Thymus (tissue), 14 donors: ENCODE measurements at places on chromosomes 16 and 17. TPM values are rescaled to one million over a fixed set of nuclear protein-coding genes. Genes with fewer than 3 reads are reported as not detected.

- no peak overlapping the region for H3K27ac ChIP-seq
- H3K36me3 ChIP-seq: no peaks in the 10 kb centered on the region
- no peaks in the 10 kb centered on the region for H3K4me1 ChIP-seq
- DNase-seq: no peak
- no peak overlapping the region for H3K4me3 ChIP-seq
- no peaks in the 10 kb centered on the region for H3K27me3 ChIP-seq
Observed at GRCh38 chr16:59886021-59886420, 1151.9 kb upstream of the GOT2 start.

DNA sequence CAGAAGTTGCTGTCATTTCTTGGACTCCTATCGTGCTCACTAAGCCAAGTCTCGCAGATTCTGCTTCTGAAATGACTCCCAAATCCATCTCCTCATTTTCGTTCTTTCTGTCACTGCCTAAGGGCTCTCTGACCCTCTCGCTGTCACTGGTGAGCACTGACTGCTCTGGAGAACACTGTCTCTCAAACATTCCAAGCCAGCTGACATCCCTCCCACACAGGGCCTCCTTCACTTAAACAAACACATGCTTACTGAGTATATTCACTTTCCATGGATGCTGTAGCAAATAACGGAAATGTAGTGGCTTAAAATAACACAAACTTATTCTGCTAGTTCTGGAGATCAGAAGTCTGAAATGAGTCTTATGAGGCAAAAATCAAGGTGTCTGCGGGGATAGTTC, 18.8 kb downstream of the CACNG1 start:
- H3K27me3 ChIP-seq: no peaks in the 10 kb centered on the region
- no peak for DNase-seq

- H3K27ac ChIP-seq: no peak overlapping the region
- no peak overlapping the region for H3K4me3 ChIP-seq
- no peaks in the 10 kb centered on the region for H3K27me3 ChIP-seq
- no peak for DNase-seq
- no peaks in the 10 kb centered on the region for H3K36me3 ChIP-seq
Observed at GRCh38 chr17:68682903-68683302, 81.7 kb upstream of the FAM20A start.

DNA sequence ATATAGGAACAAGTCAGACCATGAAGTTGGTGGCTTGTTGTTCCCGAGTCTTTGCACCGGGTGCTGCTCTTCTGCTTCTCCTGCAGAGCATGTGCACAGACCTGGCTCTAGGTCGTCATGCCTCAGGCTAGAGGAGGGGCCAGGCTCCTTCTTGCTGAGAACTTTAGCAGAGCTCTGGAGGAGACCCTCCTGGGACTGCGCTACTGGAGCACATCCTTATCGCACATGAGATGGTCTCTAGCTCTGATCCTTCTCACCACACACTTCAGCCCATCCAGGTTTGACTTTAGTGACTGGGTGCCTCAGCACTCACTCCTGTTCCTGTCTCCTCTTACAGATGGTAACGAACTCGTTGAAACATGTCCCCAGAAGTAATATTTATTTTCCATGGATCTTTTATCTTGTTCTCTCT, 14.9 kb downstream of the FOXK2 start:
- H3K4me1 ChIP-seq: peaks cover 4% of the 10 kb centered on the region
- peaks cover 7% of the 10 kb centered on the region for H3K36me3 ChIP-seq
- H3K27ac ChIP-seq: no peak overlapping the region
- no peak for DNase-seq
- H3K4me3 ChIP-seq: no peak overlapping the region

ACACA gene
- total RNA-seq: 12.9 TPM

IRX6 gene
- total RNA-seq: 2.8 TPM

GRCh38 chr17:82952019-82952418, 112.2 kb upstream of the ZNF750 start:
- no peaks in the 10 kb centered on the region for H3K27me3 ChIP-seq
- no peak for DNase-seq
- H3K4me3 ChIP-seq: no peak overlapping the region
- no peak overlapping the region for H3K27ac ChIP-seq

CISD3 gene
- 10.3 TPM for total RNA-seq

DNA sequence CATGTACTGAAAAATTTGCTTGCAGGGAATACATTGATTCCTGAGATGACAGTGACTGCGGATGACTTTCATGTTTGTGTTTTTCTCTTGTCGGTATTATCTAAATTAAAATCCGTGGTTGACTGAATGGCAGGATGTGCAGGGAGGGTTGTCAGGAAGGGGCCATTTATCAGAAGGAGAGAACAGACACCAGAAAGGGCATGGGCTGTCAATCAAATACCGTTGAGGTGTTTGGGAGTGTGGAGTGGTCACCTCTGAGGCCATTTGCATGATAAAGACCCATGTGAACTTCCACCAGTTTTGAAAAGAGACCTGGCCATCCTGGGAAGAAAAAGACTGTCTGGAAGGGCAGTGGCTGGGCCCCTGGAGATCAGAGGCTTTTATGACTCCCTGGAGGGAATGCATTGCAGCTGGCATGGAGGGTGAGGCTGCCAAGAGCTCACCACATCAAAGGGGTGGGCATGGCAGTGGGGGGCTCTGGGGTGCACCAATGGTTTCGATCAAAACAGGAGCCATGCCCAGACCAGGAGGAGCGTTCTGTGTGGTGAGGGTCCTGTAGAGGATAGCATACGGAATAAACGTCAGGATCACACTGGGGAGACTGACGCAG, 67.1 kb downstream of the CYLD start:
- H3K27me3 ChIP-seq: no peaks in the 10 kb centered on the region
- no peak overlapping the region for H3K27ac ChIP-seq
- H3K36me3 ChIP-seq: no peaks in the 10 kb centered on the region
- no peak for DNase-seq
- H3K4me1 ChIP-seq: peaks cover 3% of the 10 kb centered on the region
- no peak overlapping the region for H3K4me3 ChIP-seq

- DNase-seq: peak; percentile 62
- no peak overlapping the region for H3K27ac ChIP-seq
- peaks cover 27% of the 10 kb centered on the region for H3K4me1 ChIP-seq
- H3K27me3 ChIP-seq: peaks cover 24% of the 10 kb centered on the region
- peak overlapping the region; percentile 55 for H3K4me3 ChIP-seq
Observed at GRCh38 chr17:48012151-48012520, 25.5 kb downstream of the COPZ2 start.

- no peak overlapping the region for H3K4me3 ChIP-seq
- no peak overlapping the region for H3K27ac ChIP-seq
- no peaks in the 10 kb centered on the region for H3K4me1 ChIP-seq
- H3K36me3 ChIP-seq: no peaks in the 10 kb centered on the region
- no peak for DNase-seq
Observed at GRCh38 chr17:15893658-15894024, 51.3 kb upstream of the ADORA2B start.

DNA sequence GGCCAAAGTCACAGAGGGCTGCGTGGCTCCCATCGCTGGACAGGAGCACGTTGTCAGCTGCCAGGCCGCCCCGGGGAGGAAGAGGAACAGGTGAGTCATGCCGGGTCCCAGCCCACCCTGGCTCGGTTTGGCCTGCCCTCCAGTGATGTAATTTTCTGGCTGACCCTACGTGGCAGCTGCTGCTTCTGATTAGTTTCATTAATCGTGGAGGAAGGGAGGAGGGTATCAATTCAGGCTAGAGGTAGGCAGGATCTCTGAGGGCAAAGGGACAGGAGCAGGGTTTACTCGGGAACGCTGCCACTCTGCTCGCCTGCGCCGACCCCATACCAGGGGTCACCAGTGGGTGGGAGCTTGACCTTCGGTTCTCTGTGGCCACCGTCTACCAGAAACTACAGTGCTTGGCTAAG, 11.7 kb upstream of the SPATA32 start:
- H3K27ac ChIP-seq: no peak overlapping the region
- H3K4me3 ChIP-seq: no peak overlapping the region
- H3K4me1 ChIP-seq: peaks cover 6% of the 10 kb centered on the region

PAGR1 gene
- total RNA-seq: 44.4 TPM

DNA sequence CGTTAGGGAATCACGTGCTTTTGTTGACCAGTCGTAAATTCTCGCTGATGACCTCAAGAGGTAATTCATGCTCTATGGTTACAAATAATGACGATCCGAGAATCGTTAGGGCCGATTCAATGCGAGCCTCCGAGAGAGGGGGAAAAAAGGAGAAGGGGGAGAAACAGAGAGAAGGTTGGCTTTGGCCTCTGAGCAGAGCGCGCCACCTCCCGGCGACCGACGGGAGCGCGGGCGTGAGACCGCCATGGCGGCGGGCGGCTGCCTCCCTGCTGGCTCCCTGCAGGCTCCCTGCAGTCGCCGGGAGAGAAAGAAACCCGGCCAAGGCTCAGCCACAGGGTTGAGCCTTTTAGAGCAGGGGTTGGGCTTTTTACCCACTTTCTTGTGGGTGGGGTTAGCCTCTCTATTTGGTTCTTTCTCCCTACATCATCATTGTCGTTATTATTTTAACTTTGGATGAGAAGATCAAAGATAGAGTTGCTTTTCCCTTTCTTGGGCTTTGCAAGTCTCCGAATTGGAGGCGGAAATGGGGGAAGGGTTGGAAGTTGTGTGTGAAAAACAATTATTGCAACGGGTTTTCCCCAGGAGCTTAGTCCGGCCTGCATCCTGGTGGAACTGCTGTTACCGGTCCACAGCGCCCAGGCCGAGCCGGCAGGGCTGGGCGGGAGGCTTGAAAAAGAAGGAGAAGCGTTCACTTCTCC, 410 bp upstream of the HOXB5 start:
- peak; percentile 81 for DNase-seq
- no peak overlapping the region for H3K4me3 ChIP-seq
- H3K27me3 ChIP-seq: peaks cover 95% of the 10 kb centered on the region
- no peak overlapping the region for H3K27ac ChIP-seq

DNA sequence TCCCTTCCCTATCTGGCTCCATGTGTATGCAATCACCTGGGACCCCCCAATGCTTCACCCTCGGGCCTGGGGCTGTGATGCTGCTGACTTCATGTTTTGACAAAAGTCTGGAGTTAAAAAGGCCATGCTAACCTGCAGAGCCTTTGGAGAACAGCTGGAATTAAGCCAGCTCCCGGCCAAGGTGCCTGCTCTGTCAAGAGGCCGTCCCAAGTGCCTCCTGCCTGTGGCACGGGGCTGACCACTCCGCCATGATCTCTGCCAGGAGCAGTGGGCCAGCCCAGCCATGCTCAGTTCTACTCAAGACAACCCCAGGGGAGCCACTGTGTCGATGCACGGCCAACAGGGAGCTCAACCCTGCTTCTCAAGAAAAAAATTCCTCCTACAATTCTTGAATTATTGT, 93.6 kb downstream of the CCDC182 start:
- no peaks in the 10 kb centered on the region for H3K27me3 ChIP-seq
- DNase-seq: no peak
- no peak overlapping the region for H3K27ac ChIP-seq
- no peak overlapping the region for H3K4me3 ChIP-seq
- H3K4me1 ChIP-seq: no peaks in the 10 kb centered on the region

KAT7 gene
- total RNA-seq: 28.9 TPM

GRCh38 chr16:25693631-25694030, 1.9 kb downstream of the HS3ST4 start:
- DNase-seq: no peak
- no peak overlapping the region for H3K27ac ChIP-seq
- H3K4me3 ChIP-seq: no peak overlapping the region
- peaks cover 58% of the 10 kb centered on the region for H3K27me3 ChIP-seq

SSTR5 gene
- not detected for total RNA-seq

DNA sequence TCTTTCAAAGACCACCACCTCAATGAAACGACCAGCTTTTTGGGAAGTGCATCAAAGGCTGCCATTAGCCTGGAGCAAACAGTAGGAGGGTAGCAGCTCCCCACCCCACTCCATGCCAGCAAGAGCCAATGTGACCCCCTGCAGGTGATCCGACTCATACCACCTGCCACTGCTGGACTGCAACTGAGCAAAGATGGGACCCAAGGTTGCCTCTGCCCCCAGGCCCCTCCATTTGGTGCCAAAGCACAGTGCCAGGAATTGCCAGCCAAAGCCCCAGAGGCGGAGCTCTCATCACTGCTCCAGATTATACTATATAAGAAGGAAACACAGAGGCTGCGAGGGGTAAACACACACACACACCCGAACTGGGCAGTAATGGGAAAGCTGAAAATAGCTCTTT, 8.3 kb downstream of the PITPNM3 start:
- no peaks in the 10 kb centered on the region for H3K36me3 ChIP-seq
- no peak overlapping the region for H3K4me3 ChIP-seq
- no peak for DNase-seq
- no peaks in the 10 kb centered on the region for H3K27me3 ChIP-seq
- H3K27ac ChIP-seq: no peak overlapping the region

GRCh38 chr17:436571-436970, 84.0 kb upstream of the RPH3AL start:
- H3K36me3 ChIP-seq: peaks cover 13% of the 10 kb centered on the region
- DNase-seq: no peak
- no peaks in the 10 kb centered on the region for H3K4me1 ChIP-seq
- H3K27ac ChIP-seq: no peak overlapping the region

SNAI3 gene
- 1.5 TPM for total RNA-seq

CPNE2 gene
- total RNA-seq: 6.5 TPM

- no peaks in the 10 kb centered on the region for H3K36me3 ChIP-seq
- no peak overlapping the region for H3K4me3 ChIP-seq
- H3K4me1 ChIP-seq: peaks cover 6% of the 10 kb centered on the region
- no peak for DNase-seq
- no peak overlapping the region for H3K27ac ChIP-seq
Observed at GRCh38 chr16:50195276-50195675, 42.2 kb downstream of the TENT4B start.

- peak overlapping the region; percentile 77 for H3K27ac ChIP-seq
- no peak for DNase-seq
- no peak overlapping the region for H3K4me3 ChIP-seq
- no peaks in the 10 kb centered on the region for H3K36me3 ChIP-seq
- no peaks in the 10 kb centered on the region for H3K4me1 ChIP-seq
Observed at GRCh38 chr17:41655611-41656111, 31.3 kb upstream of the KRT17 start.

- H3K27me3 ChIP-seq: no peaks in the 10 kb centered on the region
- no peak overlapping the region for H3K27ac ChIP-seq
- peaks cover 7% of the 10 kb centered on the region for H3K36me3 ChIP-seq
- DNase-seq: no peak
Observed at GRCh38 chr17:68133346-68134045, 98.0 kb downstream of the KPNA2 start.

- H3K4me1 ChIP-seq: peaks cover 66% of the 10 kb centered on the region
- DNase-seq: no peak
- no peaks in the 10 kb centered on the region for H3K27me3 ChIP-seq
Observed at GRCh38 chr17:77480199-77480508, 339.4 kb downstream of the SEC14L1 start.
